ENCODE measurements at places on chromosomes 16 and 17.

- no peak for DNase-seq
Measured at GRCh38 chr17:68052810-68053209, 17.3 kb downstream of the KPNA2 start.

- no peak for DNase-seq
Measured at GRCh38 chr17:43974382-43975266, 20.9 kb upstream of the PYY start.

- DNase-seq = no peak
Measured at GRCh38 chr17:63552211-63552610, 1.9 kb downstream of the DCAF7 start.

DNA sequence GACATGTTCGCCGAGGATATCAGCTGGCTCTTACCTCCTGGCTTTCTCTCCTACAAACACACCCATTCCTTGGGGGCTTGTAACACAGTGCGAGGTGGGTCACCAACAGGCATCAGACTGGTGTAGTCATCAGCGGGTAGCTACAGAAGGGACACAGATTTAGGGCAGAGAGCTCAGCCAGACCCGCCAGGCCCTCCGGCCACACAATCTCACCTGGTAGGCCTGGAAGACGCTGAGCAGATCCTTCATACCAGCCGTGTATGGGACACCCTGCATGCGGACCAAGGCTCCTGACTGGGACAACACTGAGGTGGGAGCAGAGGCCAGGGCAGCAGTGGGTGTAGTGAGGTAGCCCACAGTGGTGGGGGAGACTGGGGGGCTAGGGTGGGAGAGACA, 5.8 kb downstream of the ESRP2 start:
- no peak for DNase-seq

GRCh38 chr16:51638339-51639135, 487.5 kb upstream of the SALL1 start:
- no peak for DNase-seq

- DNase-seq = no peak
Measured at GRCh38 chr17:30228011-30228410, 7.5 kb downstream of the SLC6A4 start.

DNA sequence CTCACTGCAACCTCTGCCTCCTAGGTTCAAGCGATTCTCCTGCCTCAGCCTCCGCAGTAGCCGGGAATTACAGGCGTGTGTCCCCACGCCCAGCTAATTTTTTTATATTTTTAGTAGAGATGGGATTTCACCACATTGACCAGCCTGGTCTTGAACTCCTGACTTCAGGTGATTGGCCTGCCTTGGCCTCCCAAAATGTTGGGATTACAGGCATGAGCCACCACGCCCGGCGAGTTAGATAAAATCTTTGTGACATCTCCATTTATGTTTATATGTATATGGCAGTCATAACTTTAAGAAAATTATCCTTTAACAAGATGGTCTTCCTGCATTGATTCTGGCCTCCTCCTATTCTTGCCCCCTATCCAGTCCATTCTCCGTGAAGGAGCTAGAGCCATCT, 24.0 kb downstream of the CCDC42 start:
- no peak for DNase-seq

DNA sequence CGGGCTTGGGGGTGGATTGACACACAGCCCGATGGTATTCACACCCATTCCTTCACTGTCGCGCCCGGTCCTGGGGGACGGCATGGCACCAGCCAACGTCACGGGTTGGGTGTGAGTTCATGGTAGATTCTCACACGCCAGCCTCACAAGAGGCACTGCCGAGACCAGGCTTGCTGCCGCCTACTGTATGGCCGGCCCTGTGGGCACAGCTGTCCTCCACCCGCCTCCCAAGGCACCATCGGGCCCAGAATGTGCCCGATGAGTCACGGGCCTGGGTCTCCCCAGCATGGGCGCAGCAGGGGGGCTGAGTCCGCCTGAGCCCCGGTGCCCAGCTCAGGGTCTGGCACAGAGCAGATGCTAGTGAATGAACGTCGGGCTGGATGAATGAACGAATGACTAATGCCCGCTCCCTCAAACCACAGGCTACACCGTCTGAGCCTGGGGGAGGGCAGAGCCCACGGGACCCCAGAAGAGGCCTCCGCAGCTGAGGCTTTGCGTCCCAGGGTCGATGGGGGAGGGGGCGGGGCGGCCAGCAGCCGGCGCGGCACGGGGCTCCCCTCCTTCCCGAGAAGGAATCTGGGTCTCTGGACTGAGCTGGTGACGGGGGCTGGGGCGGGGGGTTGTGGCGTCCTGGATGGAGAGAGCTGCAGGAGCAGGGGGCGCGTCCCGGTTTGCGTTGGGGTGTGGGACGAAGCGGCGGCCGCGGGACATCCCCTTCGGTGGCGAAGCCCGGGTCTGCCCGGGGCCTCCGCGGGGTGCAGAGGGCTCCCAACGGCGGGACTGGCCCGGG, 829 bp downstream of the PITPNM3 start:
- no peak for DNase-seq

- DNase-seq = peak; percentile 66
Measured at GRCh38 chr17:18038149-18038850, 668 bp downstream of the ATPAF2 start.

DNA sequence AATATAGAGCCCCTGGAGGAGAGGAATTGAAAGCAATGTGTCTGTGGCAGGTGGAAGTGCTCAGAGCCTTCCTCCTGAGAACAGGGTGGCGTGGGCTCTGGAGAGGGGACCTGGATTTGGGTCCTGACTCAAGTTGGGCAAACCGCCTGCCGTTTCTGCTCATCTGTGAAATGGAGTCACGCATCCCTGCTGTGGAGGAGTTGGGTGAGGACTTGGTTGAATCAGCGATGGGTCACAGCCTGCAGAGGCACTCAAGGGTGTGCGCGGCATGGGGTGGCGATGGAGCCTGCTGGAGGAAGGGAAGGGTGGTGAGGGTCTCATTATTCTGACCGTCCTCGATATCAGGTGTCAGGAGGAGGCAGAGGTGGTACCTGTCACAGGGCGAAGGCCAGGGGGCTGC, 3.1 kb downstream of the ADAD2 start:
- no peak for DNase-seq

- no peak for DNase-seq
Measured at GRCh38 chr16:49484451-49484849, 110.8 kb downstream of the C16orf78 start.

DNA sequence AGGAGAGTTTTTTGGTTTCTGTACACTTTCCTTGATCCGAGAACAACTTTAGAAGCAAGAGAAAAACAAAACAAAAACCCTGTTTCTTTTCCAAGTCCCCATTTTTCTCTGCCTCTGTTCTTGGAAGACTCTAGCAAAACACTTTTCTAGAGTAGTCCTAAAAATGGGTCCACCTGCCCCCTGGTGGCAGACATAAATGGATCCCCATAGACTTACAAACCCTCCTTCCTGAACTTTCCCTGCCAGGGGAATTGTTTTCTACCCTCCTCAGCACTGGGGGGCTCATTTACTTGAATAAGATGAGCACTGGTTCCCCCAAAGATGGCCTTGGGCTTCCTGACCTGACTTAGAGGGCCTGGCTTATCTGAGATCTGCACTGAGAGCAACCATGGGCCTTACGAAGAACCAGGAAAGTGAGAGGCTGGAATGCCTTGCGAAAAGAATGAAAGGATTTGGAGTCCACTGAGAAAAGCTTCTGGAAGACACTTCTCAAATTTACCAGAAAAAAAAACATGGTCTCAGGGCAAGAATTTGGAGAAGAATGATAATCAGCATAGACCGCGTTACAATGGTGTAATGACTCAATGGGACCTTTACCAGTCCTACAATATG, 48.0 kb upstream of the CDYL2 start:
- DNase-seq = peak; percentile 36

- DNase-seq = no peak
Measured at GRCh38 chr17:77245162-77245926, 104.6 kb downstream of the SEC14L1 start.

DNA sequence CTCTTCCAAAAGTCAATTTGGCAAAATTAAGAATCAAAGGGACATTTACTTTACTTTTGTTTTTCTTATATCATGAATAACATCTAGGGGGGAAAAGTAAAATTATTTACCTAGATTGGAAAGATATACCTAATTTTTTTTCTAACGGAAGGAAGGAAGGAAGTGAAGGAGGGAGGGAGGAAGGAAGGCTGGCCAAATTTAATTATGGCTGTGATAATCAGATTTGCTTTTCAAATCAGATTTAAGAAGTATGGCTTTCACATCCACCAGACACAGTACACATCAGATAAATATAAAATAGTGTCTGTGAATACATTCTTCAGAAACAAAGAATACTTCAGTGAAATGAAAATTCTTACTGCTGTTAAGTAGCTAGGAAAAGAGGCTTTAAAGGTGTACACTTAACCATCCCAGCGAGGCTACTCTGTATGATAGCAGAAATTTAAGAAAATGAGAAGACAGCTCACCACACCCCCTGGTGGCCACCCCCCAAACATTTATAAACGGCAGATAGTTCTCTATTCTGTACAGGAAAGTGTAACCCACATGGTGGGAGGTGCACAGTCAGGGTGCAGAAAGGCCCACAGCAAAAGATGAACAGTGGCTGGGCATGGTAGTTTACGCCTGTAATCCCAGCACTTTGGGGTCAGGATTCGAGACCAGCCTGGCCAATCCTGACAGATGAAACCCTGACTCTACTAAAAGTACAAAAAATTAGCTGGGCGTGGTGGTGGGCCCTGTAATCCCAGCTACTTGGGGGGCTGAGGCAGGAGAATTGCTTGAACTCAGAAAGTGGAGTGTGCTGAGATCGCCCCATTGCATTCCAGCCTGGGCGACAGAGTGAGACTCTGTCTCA, 150.8 kb downstream of the SSH2 start:
- DNase-seq = peak; percentile 92

DNA sequence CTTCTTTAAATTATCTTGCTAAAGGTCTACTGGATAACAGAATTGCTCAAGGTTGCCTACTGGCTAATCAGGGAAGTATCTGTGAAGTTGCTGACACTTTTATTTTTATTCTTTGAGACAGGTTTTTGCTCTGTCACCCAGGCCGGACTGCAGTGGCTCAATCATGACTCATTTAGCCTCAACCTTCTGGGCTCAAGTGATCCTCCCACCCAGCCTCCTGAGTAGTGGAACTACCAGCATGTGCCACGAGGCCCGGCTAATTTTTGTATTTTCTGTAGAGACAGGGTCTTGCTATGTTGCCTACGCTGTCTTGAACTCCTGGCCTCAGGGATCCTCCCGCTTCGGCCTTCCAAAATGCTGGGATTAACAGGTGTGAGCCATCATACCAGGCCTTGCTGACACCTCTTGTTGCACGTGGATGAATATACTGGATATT, 43.1 kb downstream of the GLG1 start:
- DNase-seq = peak; percentile 89

DNA sequence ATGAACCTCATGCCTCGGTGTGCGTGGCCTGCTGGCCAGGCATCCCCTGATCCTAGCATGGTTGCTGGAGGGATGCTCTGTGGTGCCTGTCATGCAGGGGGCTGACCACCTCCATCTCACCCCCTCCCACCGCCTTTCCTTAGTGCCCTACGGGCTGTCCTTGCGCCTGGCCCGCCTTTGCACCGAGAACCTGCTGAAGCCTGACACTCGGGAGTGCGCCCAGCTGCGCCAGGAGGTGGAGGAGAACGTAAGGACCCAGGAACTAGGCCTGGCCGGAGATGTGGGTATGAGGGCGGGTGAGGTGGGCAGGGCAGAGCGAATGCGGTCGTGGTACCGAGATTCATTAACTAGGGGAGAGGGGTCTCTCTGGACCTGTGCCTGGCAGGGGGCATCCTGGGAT, 19.0 kb downstream of the ITGB4 start:
- no peak for DNase-seq

GRCh38 chr17:46009681-46010596, 10.9 kb downstream of the STH start:
- DNase-seq = no peak

DNA sequence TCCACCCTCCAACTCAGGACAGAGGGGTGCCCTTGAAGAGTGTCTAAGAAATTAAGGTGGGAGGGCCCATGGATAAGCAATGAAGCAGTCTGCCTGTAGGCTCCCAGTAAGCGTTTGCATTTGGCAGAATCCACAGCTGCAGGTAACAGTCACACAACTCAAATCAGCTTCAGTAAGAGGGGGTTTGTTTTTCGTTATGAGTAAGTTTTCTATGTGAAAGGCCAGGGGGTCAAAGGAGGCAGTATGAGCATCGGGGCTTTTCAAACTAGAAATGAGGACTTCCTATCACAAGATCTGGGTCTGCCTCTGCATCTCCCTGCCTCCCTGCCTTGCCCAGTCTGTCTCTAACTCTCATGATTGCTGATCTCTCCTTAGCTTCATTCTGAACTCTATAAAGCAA, 128.1 kb upstream of the CCL2 start:
- DNase-seq = no peak

- no peak for DNase-seq
Measured at GRCh38 chr16:22117609-22118008, 25.3 kb downstream of the VWA3A start.

DNA sequence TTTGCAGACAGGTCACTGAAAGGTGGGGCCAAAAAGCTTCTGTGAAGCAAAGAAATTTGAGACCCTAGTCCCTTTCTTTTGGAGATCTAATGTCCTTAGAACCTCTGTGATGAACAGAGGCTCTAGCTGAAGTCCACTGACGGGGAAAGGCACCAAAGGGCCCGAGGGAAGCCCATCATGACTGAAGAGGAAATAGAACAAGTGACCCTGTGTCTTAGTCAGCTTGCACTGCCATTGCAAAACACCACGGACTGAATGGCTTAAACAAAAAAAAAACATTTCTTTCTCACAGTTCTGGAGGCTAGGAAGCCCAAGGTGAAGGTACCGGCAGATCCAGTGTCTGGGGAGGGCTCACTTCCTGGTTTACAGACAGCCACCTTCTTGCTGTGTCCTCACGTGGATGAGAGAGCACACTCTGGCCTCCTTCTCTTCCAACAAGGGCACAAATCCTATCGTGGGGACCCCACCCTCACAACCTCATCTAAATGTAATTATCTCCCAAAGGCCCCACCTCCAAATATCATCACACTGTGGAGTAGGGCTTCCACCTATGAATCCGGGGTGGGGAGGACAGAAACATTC, 24.3 kb upstream of the ASGR2 start:
- no peak for DNase-seq

DNA sequence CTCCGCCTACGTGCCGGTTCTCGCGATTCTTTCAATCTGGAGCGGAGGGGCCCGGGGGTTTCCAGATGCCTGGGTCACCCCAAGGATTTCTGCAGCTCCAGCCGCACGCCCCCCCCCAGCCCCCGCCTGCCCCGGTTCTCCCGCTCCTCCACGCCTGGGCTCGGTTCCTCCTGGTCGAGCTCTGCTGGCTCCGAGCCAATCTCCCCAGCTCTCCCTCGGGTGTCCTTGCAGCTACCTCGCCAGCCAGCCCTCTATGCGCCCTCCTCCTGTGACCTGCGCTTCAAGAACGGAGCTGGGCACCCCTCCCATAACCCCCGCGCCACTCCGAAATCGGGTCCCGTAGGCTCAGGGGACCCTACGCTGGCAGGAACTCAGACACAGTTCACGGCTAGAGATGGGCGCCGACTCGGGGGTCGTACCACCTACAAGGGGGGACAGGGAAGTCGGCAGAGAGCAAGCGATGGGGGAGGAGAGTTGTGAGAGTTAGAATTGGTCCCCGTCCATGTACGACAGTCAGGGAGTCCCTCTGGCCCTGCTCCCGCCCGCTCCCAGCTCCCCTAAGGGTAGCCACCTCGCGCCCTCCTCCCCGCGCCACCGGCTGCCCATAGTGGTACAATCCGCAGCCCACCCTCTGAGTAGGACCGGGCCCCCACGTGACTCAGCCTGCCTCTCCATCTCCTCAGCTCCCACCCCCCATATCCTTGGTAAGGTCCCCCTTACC, 961 bp downstream of the FGF11 start:
- DNase-seq = peak; percentile 83

Measured in OCI-M1 (cell line).